GM23338 (cell line): ENCODE measurements at places on chromosomes 13 and 19. TPM values are rescaled to one million over a fixed set of nuclear protein-coding genes. Genes with fewer than 3 reads are reported as not detected.

- H3K36me3 ChIP-seq, result no peaks in the 10 kb centered on the region
- H3K27ac ChIP-seq, result no peak overlapping the region
- no peaks in the 10 kb centered on the region for H3K27me3 ChIP-seq
- no peak overlapping the region for H3K4me3 ChIP-seq
Measured at GRCh38 chr13:59677966-59678814, 485.5 kb downstream of the DIAPH3 start.

DNA sequence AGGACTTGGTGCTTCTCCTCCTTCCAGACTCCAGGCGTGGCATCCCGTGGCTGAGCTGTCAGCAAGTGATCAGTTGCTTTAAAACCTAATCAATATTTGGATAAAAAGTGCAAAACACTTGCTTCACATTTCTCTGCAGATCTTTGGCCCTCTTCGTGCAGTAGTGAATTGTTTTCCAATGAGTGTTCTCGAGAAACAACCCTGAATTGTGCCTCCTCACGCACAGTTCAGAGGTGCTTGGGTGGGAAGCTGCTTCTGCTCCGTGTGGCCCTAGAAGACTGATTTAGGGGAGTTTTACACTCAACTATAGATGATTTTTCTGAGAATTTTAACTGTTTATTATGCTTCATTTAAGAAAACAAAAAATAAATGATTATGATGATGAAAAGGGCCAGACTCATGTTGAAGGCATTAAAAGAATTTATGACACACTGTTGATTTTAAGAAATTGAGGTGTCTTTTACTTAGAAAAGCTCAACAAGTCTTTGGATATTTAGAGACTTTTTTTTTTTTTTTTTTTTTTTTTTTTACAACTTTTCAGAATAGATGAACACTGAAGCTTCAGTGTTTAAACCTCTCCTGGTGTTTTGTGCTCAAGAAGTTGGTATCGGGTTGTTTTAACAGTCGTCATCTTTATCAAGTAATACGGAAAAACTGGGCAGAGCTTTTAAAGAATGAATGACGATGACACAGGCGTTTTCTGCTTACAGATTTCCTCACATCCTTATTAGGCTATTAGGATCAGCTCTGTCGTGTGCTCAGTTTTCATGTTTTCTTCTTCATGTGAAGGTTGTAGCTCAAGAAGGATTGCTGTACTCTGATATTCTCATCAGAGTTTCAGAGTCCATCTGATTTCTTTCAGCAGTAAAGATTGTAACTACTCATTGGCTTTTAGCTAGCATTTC lies 39.5 kb upstream of the TEX29 start:
- H3K27ac ChIP-seq, result no peak overlapping the region
- no peak overlapping the region for H3K4me3 ChIP-seq
- no peaks in the 10 kb centered on the region for H3K4me1 ChIP-seq
- H3K36me3 ChIP-seq, result peaks cover 27% of the 10 kb centered on the region
- DNase-seq, result no peak
- no peaks in the 10 kb centered on the region for H3K27me3 ChIP-seq

MAG gene
- 1.3 and 1.8 TPM in 2 replicates for total RNA-seq

KIR2DL1 gene
- not detected in 2 replicates for total RNA-seq

GPR12 gene
- total RNA-seq, result not detected in 2 replicates

PTPRH gene
- 0.12 and 2.1 TPM in 2 replicates for total RNA-seq

DNA sequence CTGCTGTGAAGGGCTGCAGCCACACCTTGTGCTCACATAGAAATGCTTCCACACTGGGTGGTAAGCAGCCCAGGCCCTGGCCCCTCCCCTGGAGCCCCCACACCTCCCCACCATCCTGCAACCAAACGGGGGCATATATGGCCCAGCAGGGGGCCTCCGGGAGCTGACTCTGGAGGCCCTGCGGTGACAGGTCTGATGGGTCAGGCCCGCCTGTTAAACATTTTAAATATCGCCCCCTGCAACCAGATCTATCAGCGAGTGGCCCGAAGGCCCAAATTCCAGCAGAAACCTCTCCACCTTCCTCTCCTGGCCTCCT lies 48.0 kb upstream of the KATNAL1 start:
- peak; percentile 57 for DNase-seq
- no peaks in the 10 kb centered on the region for H3K36me3 ChIP-seq
- no peaks in the 10 kb centered on the region for H3K4me1 ChIP-seq

DNA sequence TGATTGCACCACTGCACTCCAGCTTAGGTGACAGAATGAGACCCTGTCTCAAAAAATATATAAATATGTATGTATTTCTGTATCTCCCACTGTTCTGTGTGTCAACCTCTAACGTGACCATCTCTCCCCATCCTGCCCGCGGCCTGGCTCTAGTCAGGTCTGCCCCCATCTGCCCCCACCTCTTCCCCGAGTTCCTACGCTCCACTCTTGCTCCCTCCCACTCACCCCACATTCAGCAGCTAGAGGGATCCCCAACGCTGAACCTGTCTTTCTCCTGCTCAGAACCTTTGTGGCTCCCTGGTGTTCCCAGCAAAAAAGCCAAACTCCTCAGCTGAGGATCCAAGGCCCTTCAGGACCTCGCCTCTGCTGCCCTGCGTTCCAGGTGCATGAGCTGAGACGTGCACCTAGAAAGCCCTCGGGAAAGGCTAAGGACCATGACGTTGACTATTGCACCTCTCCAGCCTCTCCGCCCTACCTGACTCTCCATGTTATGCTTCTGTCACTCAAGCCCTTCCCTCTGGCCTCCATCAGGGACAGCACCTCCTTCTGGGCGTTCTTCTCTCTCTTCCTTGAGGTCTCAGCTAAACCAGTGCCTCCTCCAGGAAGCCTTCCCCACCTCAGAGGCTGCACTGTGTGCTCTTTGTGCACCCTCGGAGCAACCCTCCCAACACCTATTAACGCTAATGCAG lies 18.1 kb downstream of the AKT2 start:
- H3K27ac ChIP-seq, result no peak overlapping the region
- peaks cover 6% of the 10 kb centered on the region; the same call in 1 of the 2 replicates for H3K36me3 ChIP-seq
- DNase-seq, result peak; percentile 60
- no peaks in the 10 kb centered on the region; the same call in 1 of the 2 replicates for H3K4me1 ChIP-seq
- H3K27me3 ChIP-seq, result no peaks in the 10 kb centered on the region
- no peak overlapping the region for H3K4me3 ChIP-seq

TEX29 gene
- total RNA-seq, result not detected in 2 replicates

- 0 out of 2 replicates have a peak, but pooled peaks cover 7% of the 10 kb centered on the region for H3K27me3 ChIP-seq
- H3K4me3 ChIP-seq, result no peak overlapping the region
- no peak overlapping the region for H3K27ac ChIP-seq
- H3K4me1 ChIP-seq, result peaks cover 38% of the 10 kb centered on the region
- H3K36me3 ChIP-seq, result no peaks in the 10 kb centered on the region
- no peak for DNase-seq
Measured at GRCh38 chr19:42152910-42153671, 20.8 kb upstream of the POU2F2 start.

FCGBP gene
- total RNA-seq, result 3.0 and 3.6 TPM in 2 replicates

GRCh38 chr13:86684402-86684801 lies 885.2 kb upstream of the SLITRK6 start:
- no peaks in the 10 kb centered on the region for H3K36me3 ChIP-seq
- H3K4me1 ChIP-seq, result no peaks in the 10 kb centered on the region
- DNase-seq, result no peak
- H3K27ac ChIP-seq, result no peak overlapping the region
- H3K27me3 ChIP-seq, result no peaks in the 10 kb centered on the region

DNA sequence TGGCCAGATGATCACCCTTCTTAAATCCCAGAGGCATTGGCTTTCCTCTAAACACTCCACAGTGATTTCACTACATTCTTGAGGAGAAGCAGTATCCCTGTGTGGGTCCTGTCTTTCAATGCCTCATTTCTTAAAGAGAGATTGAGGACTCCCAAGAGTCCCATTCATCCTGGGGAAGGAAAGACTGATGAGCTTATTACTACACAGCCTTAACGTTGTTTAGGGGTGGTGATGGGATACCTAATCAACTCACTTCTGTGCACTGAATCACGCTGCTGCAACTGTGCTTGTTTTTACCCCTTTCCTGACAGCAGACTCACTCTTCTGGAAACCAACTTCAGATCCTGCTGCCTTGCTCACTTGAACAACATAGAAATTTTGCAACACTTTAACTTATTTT lies 203.1 kb downstream of the RGCC start:
- no peak for DNase-seq
- no peaks in the 10 kb centered on the region for H3K4me1 ChIP-seq
- no peaks in the 10 kb centered on the region for H3K27me3 ChIP-seq
- no peaks in the 10 kb centered on the region for H3K36me3 ChIP-seq
- no peak overlapping the region for H3K4me3 ChIP-seq

DNA sequence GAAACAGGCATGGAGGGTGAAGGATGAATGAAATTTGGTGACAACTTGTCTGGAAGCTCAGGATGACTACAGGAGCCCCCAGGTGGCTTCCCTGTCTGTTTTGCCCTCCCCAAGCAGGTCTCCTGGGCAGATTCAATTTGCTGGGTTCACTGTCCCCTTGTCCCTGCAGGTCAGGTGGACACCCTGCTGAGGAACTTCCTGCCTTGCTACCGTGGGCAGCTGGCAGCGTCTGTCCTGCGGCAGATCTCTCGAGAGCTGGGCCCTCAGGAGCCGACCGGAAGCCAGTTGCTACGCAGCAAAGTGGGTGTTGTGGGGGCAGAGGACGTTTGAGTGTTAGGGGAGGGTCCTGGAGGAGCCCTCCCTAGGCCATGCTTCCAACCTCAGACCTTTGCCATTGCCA lies 19.1 kb downstream of the PGLS start:
- peaks cover 10% of the 10 kb centered on the region for H3K4me1 ChIP-seq
- no peaks in the 10 kb centered on the region for H3K27me3 ChIP-seq
- H3K4me3 ChIP-seq, result no peak overlapping the region
- no peak overlapping the region; the same call in 1 of the 2 replicates for H3K27ac ChIP-seq

GRCh38 chr19:36046443-36047050 lies 7.5 kb downstream of the THAP8 start:
- peaks cover 11% of the 10 kb centered on the region for H3K4me1 ChIP-seq
- no peaks in the 10 kb centered on the region for H3K36me3 ChIP-seq
- H3K4me3 ChIP-seq, result no peak overlapping the region
- DNase-seq, result peak; percentile 38
- H3K27me3 ChIP-seq, result no peaks in the 10 kb centered on the region
- no peak overlapping the region for H3K27ac ChIP-seq

- H3K4me3 ChIP-seq, result no peak overlapping the region
- H3K27ac ChIP-seq, result no peak overlapping the region
- H3K36me3 ChIP-seq, result peaks cover 12% of the 10 kb centered on the region; the same call in 1 of the 2 replicates
- H3K27me3 ChIP-seq, result no peaks in the 10 kb centered on the region
- no peak for DNase-seq
Measured at GRCh38 chr19:2214251-2214650, 21.9 kb downstream of the PLEKHJ1 start.

- H3K27me3 ChIP-seq, result no peaks in the 10 kb centered on the region
Measured at GRCh38 chr13:61988810-61989209, 573.2 kb upstream of the PCDH20 start.

- H3K27ac ChIP-seq, result no peak overlapping the region
- H3K36me3 ChIP-seq, result no peaks in the 10 kb centered on the region
- no peak overlapping the region for H3K4me3 ChIP-seq
- peaks cover 15% of the 10 kb centered on the region for H3K4me1 ChIP-seq
- no peaks in the 10 kb centered on the region for H3K27me3 ChIP-seq
Measured at GRCh38 chr13:50153401-50153800, 138.2 kb downstream of the KCNRG start.

FUT1 gene
- 20.3 and 20.8 TPM in 2 replicates for total RNA-seq

GRCh38 chr19:13011653-13012389 lies 16.5 kb downstream of the NFIX start:
- no peak overlapping the region for H3K27ac ChIP-seq
- H3K27me3 ChIP-seq, result peaks cover 100% of the 10 kb centered on the region
- H3K4me1 ChIP-seq, result peaks cover 66% of the 10 kb centered on the region
- peak overlapping the region; percentile 47; the same call in 1 of the 2 replicates for H3K4me3 ChIP-seq
- DNase-seq, result peak; percentile 78

- H3K27ac ChIP-seq, result no peak overlapping the region
- no peak overlapping the region for H3K4me3 ChIP-seq
- H3K27me3 ChIP-seq, result no peaks in the 10 kb centered on the region
Measured at GRCh38 chr13:113404723-113405471, 41.0 kb upstream of the GRTP1 start.

GRCh38 chr19:34480971-34481841 lies at the start of gene WTIP:
Gene WTIP (plus strand): TSS chr19:34481758. CDS start chr19:34481975, 217 bp downstream.
- peaks cover 11% of the 10 kb centered on the region for H3K4me1 ChIP-seq
- peak within 1 kb of the TSS; percentile 75 for H3K4me3 ChIP-seq
- no peak within 1 kb of the TSS for H3K27ac ChIP-seq
- H3K27me3 ChIP-seq, result peaks cover 41% of the 10 kb centered on the region
- peak; percentile 89 for DNase-seq

ZNF99 gene
- total RNA-seq, result 0.03 TPM in 1 of 2 replicates, not detected in the other
